SHP77 (cell line): ENCODE measurements at places on chromosomes 4 and X.

GRCh38 chr4:11843927-11844326 is 415.2 kb upstream of the HS3ST1 start:
- no peak for DNase-seq

DNA sequence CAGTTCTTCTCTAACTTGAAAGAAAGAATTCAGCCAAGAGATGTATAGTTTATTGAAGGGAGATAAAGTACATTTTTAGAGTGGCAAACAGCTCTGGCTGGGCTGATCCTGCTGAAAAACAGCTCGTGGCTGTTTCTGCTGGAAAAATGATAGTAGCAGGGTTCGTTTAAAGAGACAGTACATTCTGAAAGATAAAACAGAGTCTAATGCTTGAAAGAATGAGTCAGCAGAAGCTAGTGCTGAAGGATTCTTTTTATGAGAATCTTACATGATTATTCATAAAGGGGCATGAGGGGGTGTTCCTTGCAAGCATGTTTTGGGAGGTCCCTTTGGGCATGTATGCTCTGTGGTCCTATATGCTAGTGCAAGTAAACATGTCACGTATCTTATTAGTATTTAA is 790.0 kb downstream of the PCDH18 start:
- no peak for DNase-seq

DNA sequence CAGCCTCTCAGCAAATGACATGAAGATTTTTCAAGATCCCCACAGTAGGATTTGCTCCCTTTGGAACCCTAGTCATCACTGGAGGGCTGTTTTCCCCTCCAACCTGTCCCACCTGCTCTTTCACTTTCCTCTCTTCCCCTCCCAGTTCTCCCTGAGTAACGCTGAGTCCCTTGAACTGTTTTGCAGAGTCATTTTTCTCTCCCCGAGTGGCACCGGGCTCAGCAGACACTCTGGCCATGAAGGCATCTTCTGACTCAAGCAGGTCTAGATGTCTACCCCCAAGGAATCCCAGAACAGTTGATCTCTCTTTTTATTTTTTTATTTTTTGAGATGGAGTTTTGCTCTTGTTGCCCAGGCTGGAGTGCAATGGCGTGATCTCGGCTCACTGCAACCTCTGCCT is 52.2 kb downstream of the HTRA3 start:
- DNase-seq: no peak

GRCh38 chr4:47383829-47384427 is 79.6 kb downstream of the COMMD8 start:
- peak; percentile 13 for DNase-seq

DNA sequence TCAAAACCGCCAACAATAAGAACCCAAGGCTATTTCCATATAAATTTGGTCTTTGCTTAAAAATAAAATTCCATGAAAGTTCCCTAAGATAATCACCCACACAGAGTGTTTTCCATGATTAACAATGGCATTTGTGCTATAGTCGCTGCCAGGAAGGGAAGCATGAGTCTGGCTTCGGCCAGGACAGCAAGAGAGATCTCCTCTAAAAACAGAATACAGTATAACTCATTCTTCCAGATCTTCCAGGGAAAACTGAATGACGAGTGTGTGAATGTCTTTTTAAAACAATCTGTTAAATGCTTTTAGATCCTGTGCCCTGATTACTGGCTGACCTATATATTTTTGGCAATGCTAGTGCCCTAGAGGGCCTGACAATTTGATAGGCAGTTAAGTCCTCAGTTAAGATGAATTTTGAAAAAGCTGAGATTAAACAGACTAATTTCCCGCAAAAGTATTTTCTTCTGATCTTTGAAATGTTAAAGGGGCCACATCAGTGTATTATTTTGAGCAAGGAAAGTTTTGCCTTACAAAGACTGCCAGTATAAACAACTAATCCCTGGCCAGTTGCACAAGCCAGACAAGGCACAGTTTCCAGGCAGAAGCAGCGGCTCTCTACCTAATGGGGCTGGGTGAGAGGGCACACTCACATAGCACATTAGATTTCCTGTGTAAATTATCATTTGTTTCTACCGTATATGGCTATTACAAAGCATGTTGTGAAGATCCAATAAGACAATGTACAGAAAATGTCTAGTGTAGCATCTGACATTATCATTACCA is 127.3 kb downstream of the DCHS2 start:
- DNase-seq: no peak

DNA sequence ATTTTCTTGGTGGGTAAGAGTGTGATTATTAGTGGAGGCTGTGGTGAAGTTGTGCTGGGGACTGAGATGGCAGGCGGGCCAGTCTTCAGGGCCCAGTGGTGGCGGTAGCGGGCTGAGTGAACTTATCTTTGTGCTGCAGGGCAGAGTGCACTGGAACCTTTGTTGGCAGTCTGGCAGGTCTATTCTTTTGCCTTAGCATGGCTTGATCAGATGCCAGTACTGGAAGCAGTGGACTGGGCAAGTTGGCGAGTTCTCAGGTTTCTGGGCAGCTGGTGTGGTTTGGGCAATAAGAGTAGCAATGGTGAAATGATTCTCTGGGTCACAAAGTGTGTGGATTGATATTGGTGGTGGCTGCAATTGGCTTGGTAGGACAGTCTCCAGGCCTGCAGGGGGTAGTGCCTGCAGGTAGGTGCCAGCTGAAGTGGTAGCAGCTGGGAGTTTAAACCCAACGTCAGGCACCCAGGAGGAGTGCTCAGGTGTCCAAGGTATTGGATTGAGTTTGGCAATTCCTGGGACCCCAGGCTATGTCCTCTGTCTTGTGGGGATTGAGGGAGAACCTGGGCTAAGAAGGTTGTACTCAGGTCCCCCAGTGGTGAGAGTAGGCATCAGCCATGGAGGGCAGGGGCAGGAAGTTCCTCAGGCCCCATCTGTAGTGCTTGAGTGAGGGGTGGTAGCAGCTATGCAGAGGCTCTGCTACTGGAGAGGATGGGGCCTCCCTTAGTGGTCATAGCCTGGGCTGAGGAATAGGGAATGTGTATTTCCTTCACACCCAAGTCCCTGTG is 34.9 kb upstream of the SLC25A14 start:
- DNase-seq: no peak

DNA sequence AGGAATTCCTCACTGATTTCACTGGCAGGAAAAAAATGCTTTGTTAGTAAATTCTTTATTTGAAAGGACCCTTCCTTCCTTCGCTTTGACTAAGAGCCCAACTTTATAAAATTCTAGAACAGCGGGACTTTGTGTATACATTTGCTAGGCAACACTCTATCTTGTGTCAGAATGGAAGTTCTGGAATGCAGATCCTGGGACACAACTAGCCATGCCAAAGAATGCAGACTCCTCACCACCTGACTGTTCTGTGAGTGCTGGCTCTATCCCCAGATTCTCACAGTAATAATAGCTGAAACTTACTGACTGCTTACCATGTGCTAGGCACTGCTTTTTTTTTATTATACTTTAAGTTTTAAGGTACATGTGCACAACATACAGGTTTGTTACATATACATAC is 73.3 kb upstream of the ZDHHC15 start:
- no peak for DNase-seq

DNA sequence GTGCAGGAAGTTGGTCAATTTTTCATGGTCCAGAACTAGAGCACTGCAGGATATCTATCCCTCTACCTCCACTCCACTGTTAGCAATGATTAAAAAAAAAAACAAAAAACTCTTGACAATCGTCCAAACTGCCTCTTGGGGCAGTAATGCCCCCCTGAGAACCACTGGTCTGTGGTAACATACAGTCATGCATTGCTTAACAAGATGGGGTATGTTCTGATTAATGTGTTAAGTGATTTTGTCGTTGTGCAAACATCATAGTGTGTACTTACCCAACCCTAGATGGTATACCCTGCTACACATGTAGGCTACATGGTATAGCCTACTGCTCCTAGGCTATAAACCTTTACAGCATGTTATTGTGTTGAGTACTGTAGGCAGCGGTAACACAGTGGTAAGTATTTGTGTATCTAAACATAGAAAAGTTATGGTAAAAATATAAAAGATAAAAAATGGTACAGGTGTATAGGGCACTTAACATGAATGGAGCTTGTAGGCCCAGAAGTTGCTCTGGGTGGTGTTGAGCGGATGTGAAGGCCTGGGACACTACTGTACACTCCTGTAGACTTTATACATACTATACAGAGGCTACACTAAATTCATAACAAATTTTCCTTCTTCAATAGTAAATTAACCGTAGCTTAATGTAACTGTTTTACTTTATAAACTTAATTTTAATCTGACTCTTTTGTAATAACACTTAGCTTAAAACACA is 34.1 kb downstream of the ART3 start:
- peak; percentile 7 for DNase-seq

- no peak for DNase-seq
Observed at GRCh38 chr4:878796-879728, 53.1 kb downstream of the GAK start.

DNA sequence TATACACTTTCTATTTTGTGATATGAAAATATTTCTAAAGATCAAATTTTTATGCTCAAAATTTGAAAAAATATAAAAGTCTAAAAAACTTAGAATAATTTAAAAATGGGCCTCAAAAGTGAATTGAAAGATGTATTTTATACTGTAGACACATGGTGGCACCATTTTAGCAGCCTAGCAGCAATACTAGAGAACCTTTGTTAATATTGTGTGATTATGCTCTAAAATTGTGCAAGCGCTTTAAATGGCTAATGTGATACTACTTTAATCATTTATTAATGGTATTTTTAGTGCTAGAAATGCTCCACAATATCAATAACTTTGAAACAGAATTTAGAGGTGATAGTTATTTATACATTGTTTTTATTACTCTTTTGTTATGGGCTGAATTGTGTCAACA is 3.7 kb upstream of the GUF1 start:
- DNase-seq: no peak

DNA sequence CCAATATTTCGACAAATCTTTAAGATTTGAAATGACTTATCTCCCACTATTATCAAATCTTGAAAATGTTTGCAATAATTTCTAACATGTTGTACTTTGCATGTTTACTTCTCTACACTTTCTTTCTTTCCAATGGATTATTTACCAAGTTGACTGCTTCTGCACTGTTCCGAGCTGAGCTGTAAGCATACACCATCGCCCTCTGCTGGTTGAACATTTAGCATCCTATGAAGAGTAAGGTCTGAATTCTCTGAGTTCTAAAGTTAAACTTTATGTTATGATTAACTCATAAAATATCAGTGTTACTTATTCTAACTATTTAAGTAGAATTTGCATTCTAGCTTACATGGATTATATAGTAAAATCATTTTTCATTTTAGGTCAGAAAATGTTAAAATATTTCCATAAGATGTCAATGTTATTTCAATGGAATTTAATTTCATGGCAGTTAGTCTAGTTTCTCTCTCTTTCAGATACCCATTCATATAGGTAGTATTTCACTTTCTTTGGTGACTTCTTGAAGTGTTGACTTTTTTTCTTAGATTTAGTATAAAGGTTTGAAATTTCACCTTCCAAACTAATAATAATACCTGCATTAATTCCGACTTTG is 137.4 kb downstream of the DKK2 start:
- DNase-seq: peak; percentile 10

DNA sequence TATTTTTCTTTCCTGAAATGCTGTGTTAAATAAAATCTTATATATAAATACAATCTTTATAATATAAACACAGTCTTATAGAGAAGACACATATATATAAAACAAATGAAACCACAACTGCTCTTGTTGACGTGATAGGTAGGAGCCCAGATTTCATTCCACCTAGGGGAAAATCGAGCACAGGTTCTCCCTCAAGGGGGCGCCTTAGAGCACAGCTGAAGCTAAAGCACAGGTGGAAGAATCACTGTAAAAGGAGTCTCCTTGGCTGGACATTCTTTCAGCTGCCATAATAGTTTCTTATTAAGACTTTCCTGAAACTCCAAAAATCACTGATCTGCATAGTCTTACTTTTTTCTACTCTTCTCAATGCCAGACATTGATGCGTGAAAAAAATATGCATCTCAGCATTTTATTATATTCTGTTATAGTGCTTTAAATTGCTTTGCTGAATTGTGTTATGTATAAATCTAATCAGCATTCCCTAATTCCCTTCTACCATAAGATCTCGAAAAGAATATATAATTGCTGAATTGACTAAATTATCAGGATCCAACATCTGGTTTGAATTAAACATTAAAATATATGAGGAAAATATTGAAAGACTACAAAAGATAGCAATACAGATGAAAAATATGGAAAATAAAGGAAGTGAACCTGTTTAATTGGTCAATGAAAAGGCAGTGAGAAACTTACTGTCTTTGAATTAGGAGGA is 25.5 kb upstream of the RXFP1 start:
- no peak for DNase-seq

GRCh38 chr4:170931321-170931720 is 841.6 kb upstream of the AADAT start:
- no peak for DNase-seq

DNA sequence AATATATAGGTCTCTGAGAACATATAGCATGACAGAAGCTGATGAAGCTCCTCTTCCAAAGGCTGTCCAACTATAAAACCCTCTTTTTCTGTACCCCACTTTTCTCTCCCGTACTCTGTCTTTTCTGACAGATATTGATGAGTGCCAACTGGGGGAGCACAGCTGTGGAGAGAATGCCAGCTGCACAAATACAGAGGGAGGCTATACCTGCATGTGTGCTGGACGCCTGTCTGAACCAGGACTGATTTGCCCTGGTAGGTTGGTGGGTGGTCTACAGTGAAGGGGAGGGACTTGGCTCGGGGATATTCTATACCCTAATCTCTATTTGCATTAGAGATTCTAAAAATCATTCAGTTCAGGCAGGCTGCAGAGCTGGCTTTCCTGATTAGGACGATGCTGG is 80.4 kb downstream of the EGF start:
- DNase-seq: no peak

- no peak for DNase-seq
Observed at GRCh38 chr4:99088023-99088449, 552 bp downstream of the ADH5 start.

- no peak for DNase-seq
Observed at GRCh38 chr4:100079264-100079663, 111.0 kb downstream of the DDIT4L start.

- peak; percentile 11 for DNase-seq
Observed at GRCh38 chrX:118847676-118848075, 24.1 kb downstream of the ZCCHC12 start.

- no peak for DNase-seq
Observed at GRCh38 chr4:124953486-124953885, 241.0 kb upstream of the ANKRD50 start.

DNA sequence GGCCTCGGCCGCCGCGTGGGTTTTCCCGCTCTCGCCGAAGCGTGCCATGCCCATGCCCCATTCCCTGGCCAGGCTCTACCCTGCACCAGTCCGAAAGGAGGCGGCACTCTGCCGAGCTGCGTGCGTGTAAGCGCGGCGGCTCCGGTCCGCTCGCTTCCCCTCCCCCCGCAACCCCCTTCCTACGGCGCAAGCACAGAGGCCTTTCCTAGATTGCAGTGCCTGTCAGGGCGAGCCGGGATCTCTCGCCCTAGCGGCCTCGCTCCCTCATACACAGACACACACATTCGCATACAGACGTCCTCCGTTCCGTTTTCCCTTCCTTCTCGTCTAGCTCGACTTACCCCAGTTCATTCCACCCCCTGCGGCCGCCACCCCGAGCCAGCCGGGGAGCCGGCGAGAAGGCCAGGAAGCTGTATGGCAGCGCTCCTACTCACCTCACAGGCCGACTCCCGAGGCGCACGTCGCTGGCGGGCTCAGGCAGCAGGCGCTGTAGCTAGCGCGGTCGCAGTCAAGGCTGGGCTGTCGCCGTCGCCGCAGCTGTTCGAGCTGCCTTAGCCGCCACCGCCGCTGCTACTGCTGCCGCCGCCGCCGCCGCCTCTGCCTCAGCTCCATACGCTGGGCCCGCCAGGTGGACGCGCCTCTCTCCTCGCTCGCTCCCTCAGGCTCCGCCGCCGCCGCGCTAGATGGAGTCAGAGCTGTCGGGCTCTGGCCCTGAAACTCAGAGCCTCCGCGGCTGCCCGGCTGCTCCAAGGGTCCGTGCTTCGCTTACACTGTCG is 615 bp downstream of the NEXMIF start:
- DNase-seq: no peak
